ENCODE measurements at places on chromosomes 4 and X.
A peak's percentile ranks its signal among the peaks of the same experiment; 100 is the strongest.

- DNase-seq, result peak; percentile 66
These were observed 50.8 kb downstream of the PRPS1 start for GRCh38 chrX:107678957-107679740.

GRCh38 chr4:62394766-62395165 lies 1194.6 kb downstream of the ADGRL3 start:
- DNase-seq, result no peak

GRCh38 chr4:56314207-56314915 lies 72.9 kb downstream of the AASDH start:
- no peak for DNase-seq

DNA sequence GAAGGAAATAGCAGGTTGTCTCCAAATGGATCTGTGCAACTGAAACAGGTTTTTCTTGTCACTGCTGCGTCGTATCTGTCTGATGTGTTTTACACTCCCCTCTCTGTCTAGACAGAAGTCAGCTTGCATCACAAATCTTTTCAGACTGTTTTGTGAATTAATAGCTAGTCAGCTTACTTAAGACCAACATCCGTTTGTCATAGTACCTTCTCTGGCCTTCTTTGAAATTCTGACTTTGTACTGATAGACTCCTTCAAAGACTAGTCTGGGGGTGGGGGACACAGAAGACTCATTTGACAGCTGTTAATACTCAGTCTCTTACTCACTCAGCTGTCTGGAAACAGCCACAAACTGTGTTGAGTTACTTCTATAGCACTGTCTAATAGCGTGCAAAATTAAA lies 197.8 kb downstream of the PALLD start:
- DNase-seq, result no peak

GRCh38 chrX:110315551-110315950 lies 2.3 kb downstream of the AMMECR1 start:
- no peak for DNase-seq

DNA sequence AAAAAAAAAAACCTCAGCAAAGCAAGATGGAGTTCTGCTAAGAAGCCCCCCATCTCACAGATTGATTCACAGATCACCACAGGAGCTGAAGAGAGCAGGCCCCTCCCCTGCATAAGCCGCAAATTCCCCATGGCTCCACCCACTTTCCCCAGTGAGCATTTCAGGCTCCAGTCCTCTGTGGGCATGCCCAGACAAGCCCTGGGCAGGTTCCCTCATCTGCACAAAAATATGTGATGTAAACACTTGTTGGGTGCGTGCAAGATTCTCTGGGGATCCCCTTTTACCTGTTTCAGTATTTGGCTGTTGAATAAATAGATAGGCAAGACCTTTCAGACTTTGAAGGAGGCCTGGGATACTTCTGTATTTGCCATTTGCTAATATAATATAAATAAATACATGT lies 514.3 kb downstream of the PCDH7 start:
- no peak for DNase-seq

DNA sequence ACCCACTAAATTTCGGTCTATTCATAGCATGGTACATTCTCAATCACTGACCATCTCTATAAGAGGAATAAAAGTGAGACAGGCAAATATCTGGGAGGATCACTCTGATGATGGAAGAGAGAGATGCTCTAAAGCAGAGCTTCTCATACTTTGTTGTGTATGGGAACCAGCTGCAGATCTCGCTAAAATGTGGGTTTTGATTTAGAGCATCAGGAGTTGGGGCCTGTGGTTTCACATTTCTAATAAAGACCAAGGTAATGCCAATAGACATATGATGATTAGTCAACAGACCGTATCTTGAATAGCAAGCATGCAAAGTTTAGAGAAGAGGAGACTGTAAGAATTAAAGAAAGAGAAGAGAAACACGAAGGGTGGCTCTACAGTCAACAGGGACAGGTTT lies 107.4 kb upstream of the FTHL17 start:
- DNase-seq, result no peak

GRCh38 chr4:163707873-163708272 lies 213.4 kb downstream of the TMA16 start:
- DNase-seq, result no peak

DNA sequence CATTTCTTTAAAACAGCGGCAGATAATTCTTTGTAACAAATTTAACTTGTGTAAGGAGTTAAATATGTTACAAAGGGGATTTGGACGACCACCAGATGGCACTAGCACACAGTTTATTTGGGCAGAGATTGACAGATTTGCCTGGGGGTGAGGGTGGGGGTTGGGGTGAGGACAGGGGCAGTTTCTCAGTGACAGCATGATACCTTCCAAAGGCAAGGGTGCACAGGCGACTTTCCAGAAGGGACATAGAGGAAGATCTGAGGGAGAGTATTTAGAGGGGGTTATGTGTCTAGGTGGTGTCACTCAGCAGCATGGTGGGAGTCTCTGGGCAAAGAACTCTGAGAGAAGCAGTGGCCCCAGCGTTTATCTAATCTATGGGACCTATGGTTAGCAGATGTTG lies 9.6 kb upstream of the TMA16 start:
- peak; percentile 43 for DNase-seq

DNA sequence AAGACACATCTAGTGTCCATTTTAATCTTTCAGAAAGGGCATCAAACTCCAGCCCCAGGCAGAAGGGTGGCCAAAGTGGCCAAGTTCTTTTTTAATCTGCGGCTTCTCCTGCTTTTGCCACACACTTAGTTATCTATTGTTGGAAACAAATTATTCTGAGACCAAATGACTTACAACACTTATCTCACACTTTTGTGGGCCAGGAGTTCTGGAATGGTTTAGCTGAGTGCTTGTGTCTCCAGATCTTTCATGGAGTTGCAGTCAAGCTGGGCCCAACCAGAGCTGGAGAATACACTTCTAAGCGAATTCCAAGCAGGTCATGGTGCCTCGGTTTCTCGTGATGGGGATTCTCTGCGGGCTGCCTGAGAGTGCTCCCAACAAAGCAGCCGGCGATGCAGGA lies 4.0 kb downstream of the TXK start:
- no peak for DNase-seq

- no peak for DNase-seq
These were observed 991.4 kb downstream of the CCSER1 start for GRCh38 chr4:91118597-91118996.

GRCh38 chr4:119646347-119647071 lies 17.9 kb upstream of the PDE5A start:
- no peak for DNase-seq

GRCh38 chrX:124476562-124476961 lies 130.2 kb downstream of the SH2D1A start:
- no peak for DNase-seq

GRCh38 chr4:141329174-141329569 lies 108.5 kb downstream of the ZNF330 start:
- no peak for DNase-seq

Measured in CD4-positive, alpha-beta T cell (primary cell).